Stimulated activated CD4-positive, alpha-beta T cell treated with anti-CD3 and anti-CD28 coated beads, Interleukin-15, amount 100 ng/mL, for 24 hours (primary cell): ENCODE measurements at places on chromosomes 11 and 22.
A peak's percentile ranks its signal among the peaks of the same experiment; 100 is the strongest.

GRCh38 chr11:71580057-71581003 lies 2.3 kb downstream of the KRTAP5-11 start:
- DNase-seq, result peak; percentile 53

GRCh38 chr11:111624608-111625007 lies 22.4 kb downstream of the SIK2 start:
- no peak for DNase-seq

- no peak for DNase-seq
Measured at GRCh38 chr22:40265783-40266182, 80.5 kb upstream of the ADSL start.

GRCh38 chr11:92070026-92070889 lies 154.4 kb upstream of the FAT3 start:
- no peak for DNase-seq

DNA sequence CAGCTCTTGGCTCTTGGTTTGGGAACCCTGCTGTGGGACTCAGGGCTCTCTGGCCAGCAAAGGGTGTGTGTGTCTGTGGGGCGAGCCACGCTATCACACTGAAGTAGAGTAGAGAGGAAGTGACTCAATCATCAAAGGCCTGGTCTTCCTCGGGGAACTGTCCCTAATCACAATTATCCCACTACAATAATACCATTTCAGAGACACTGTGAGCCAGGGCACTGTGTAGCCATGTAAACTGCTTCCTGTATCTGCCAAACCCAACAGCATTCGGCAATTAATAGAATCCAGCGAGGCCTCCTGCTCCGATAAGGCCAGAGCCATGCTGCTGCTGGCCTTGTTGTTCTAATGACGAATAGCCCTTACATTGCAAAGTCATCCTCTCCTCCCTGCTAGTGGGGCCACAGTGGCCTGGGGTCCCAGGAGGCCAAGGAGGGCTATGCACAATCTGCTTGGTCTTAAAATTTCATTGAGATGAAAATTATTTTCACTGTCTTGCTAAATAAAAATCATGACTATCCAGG lies 49.8 kb upstream of the LMO2 start:
- no peak for DNase-seq

GRCh38 chr11:72969894-72970335 lies 155.7 kb downstream of the ATG16L2 start:
- no peak for DNase-seq

GRCh38 chr22:46546466-46547178 lies 9.2 kb upstream of the CELSR1 start:
- no peak for DNase-seq

DNA sequence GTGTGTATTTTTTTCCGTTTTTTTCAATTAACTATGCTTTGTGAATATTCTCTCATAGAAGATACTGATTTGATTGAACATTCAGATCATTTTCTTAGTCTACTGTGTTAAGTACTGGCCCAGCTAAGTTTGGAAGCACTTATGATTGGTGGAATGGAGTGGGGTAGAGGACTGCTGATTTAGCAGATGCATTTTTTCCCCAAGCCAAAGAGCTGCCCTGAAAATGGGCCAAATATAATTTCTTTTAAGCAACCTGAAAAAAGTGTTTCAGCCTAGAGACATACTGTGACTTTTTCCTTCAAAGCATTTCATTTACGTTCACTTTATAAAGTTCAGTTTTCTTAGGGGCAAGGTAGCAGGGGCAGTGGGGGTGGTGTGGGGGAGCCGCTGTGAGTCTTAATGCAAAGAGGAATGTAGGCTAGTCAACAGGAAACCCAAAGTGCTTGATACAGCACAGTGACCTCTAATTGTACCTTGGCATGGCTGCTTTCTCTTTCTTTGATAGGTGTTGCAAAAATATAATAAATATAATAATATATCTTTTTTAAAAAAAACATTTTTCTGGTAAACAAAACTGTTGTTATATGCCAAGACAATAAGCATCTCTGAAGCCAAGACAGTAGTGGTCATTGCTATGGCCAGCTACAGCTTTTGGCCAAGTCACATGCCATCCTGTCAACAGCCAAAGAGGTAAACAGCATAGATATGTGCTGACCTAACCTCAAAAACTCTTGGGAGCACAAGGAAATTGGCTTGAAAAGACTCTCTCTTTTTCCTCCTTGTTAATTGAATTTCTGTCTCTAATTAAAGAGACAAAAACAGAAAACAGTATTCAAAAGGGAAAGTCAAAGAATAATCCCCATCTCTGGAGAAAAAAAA lies 58.8 kb downstream of the LIF start:
- no peak for DNase-seq

DNA sequence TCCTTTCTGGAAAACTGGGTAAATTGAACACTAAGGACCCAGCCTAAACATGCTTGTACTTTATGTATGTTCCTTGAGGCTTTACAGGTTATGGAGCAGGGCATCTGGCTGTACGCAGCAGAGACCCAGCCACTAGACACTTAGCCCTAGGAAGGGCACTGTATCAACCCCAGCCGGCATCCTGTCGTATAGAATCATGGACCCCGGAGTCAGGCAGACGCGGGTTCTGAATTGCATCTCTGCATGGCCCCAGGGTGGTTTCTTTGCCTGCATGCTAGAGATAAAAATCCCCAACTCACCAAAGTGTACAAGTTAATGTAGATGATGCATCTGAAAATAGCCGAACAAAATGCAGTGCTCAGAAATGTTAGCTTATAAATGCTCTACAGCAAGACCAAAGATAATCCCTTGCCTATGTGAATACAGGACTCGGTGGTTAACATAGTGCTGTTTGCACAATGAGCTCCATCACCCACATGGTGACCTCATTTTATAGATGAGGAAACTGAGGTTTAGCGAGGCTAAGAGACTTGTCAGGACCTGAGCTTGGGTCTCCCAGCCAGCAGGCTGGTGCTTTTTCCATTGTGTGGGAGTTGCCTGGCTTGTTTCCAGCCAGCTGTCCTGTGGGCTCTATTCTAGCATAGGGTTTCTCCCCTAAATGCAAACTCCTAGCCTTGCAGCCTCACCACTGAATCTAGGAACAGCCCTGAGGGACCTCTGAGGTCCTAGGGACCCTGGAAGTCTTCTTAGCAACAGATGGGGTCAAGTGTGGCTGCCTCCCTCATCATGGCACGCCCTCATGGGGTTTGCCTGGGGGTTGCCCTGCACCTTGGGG lies 7.3 kb downstream of the CD6 start:
- peak; percentile 91 for DNase-seq

GRCh38 chr11:126654886-126655806 lies 299.7 kb downstream of the ST3GAL4 start:
- DNase-seq, result no peak

DNA sequence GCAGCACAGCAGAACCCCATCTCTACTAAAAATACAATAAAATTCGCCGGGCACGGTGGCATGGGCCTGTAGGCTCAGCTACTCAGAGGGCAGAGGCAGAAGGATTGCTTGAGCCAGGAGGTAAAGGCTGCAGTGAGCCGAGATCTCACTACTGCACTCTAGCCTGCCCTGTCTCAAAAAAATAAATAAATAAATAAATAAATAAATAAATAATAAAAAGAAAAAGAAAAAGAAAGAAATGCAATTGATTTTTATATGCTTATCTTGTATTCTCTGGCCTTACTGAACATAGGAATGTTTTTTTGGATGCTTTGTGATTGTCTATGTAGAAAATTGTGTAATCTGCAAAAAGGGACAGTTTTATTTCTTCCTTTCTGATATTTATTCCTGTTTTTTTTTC lies 132.5 kb downstream of the BARX2 start:
- no peak for DNase-seq

GRCh38 chr22:22010358-22010757 lies 27.8 kb upstream of the TOP3B start:
- no peak for DNase-seq

- no peak for DNase-seq
Measured at GRCh38 chr11:119120639-119121007, 757 bp upstream of the HINFP start.

DNA sequence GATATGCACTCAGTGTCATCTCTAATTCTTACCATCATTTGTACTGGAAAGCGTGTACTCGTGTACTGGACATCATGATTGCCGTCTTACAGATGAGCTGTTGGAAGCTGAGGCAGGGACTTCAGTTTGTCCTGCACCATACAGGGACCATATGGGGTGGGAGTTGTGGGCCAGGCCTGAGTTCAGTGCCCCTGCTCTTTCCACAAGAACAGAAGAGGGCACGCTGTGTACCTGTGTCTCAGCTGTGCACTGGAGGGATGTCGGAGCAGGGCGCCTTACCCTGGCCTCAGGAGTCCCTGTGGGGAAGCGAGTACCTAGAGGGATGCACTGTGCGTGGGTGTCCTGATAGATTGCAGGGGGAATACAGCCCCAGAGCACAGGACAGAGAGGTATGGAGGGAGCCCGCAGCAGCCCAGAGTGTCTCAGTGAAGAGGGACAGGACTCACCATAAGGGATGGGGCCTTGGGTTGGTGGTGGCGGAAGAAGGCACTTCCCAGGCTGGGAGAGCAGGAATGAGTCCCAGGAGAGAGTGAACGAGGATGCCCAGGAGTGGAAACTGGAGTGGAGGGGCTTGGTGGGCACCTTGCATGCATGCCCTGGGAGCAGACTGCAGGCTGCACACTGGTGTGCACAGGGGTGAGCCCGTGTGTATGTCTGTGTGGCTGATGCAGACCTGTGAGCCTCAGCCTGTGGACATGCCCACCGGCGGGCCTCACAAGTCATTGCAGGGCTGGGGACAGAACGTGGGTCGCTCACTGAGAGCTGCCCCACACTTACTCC lies 329.7 kb downstream of the TBC1D22A start:
- DNase-seq, result no peak

DNA sequence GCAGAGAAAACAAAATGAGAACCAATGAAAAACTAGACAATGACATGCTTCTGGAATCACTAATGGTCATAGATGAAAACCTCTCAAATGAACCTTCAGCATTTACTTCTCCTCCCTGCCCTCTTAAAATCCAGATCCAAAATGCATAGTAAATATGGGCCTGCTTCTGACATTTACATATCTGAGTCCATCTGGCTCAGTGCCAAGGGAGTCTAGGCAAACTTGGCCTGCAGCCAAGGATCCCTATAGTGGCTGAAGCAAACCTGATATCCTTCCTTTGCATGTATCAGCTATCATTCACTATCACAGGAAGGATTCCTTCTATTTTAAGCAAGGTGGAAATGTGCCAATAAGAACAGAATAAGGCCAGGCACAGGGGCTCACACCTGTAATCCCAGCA lies 104.8 kb downstream of the C11orf58 start:
- no peak for DNase-seq
